Esophagus muscularis mucosa (tissue), 4 donors: ENCODE measurements at places on chromosomes 5 and 9. TPM values are rescaled to one million over a fixed set of nuclear protein-coding genes. Genes with fewer than 3 reads are reported as not detected.
A peak's percentile ranks its signal among the peaks of the same experiment; 100 is the strongest.

CER1 gene
- total RNA-seq, result not detected

CAPSL gene
- not detected for total RNA-seq

FOXD4L3 gene
- not detected for total RNA-seq

TMOD1 gene
- total RNA-seq, result 72.1 TPM

ORM2 gene
- total RNA-seq, result not detected

HOMER1 gene
- total RNA-seq, result 11.2 TPM

PRRX2 gene
- total RNA-seq, result 1.7 TPM

CSF2 gene
- total RNA-seq, result not detected

DOCK2 gene
- total RNA-seq, result 15.1 TPM

ROPN1L gene
- 1.7 TPM for total RNA-seq

SLC6A18 gene
- total RNA-seq, result not detected

EPB41L4A gene
- 33.8 TPM for total RNA-seq

IFNA13 gene
- total RNA-seq, result not detected

ADAMTS2 gene
- total RNA-seq, result 18.4 TPM

CD14 gene
- 69.1 TPM for total RNA-seq

PRDM9 gene
- total RNA-seq, result not detected

GRCh38 chr5:58046371-58046770 lies 413.5 kb downstream of the PLK2 start:
- no peak overlapping the region for H3K27ac ChIP-seq
- no peaks in the 10 kb centered on the region for H3K27me3 ChIP-seq
- H3K4me1 ChIP-seq, result no peaks in the 10 kb centered on the region
- no peak for DNase-seq

GRCh38 chr9:123550797-123551196 lies 194.8 kb downstream of the CRB2 start:
- no peaks in the 10 kb centered on the region for H3K36me3 ChIP-seq
- H3K27ac ChIP-seq, result no peak overlapping the region
- H3K4me3 ChIP-seq, result no peak overlapping the region
- H3K27me3 ChIP-seq, result no peaks in the 10 kb centered on the region
- peak; percentile 34 for DNase-seq

DNA sequence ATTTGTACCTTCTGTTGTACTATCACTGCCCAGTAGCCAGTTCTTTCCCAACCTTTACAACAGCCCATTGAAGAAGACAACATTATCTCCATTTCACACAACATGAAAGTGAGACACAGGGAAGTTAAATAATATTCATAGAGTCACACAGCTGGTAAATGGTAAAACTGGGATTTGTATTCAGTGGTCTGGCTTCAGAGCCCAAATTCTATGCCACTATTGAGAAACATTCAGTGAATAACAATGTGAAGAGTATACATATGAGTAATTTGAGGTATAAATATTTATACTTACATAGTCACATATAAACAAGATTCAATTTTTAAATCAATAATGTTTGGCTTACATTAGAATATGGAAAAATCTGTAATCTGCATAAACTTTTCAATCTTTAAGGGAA lies 13.8 kb downstream of the SMIM15 start:
- no peaks in the 10 kb centered on the region for H3K27me3 ChIP-seq
- no peaks in the 10 kb centered on the region for H3K36me3 ChIP-seq
- no peaks in the 10 kb centered on the region for H3K4me1 ChIP-seq
- no peak for DNase-seq
- no peak overlapping the region for H3K4me3 ChIP-seq

GRCh38 chr9:94971378-94972131 lies 245.1 kb downstream of the AOPEP start:
- peaks cover 17% of the 10 kb centered on the region for H3K4me1 ChIP-seq
- no peak overlapping the region for H3K27ac ChIP-seq
- H3K4me3 ChIP-seq, result no peak overlapping the region

- DNase-seq, result no peak
- no peak overlapping the region for H3K27ac ChIP-seq
- H3K27me3 ChIP-seq, result no peaks in the 10 kb centered on the region
- H3K4me3 ChIP-seq, result no peak overlapping the region
These were observed 48.3 kb upstream of the ICE1 start for GRCh38 chr5:5374009-5374715.

- H3K4me1 ChIP-seq, result no peaks in the 10 kb centered on the region
- H3K27me3 ChIP-seq, result no peaks in the 10 kb centered on the region
- H3K4me3 ChIP-seq, result no peak overlapping the region
- no peak for DNase-seq
- no peak overlapping the region for H3K27ac ChIP-seq
These were observed 914.9 kb downstream of the EFNA5 start for GRCh38 chr5:106755789-106756188.

GRCh38 chr9:119050281-119050680 lies 319.0 kb downstream of the BRINP1 start:
- H3K4me1 ChIP-seq, result peaks cover 21% of the 10 kb centered on the region
- H3K27me3 ChIP-seq, result no peaks in the 10 kb centered on the region
- no peak overlapping the region for H3K27ac ChIP-seq
- no peak for DNase-seq

DNA sequence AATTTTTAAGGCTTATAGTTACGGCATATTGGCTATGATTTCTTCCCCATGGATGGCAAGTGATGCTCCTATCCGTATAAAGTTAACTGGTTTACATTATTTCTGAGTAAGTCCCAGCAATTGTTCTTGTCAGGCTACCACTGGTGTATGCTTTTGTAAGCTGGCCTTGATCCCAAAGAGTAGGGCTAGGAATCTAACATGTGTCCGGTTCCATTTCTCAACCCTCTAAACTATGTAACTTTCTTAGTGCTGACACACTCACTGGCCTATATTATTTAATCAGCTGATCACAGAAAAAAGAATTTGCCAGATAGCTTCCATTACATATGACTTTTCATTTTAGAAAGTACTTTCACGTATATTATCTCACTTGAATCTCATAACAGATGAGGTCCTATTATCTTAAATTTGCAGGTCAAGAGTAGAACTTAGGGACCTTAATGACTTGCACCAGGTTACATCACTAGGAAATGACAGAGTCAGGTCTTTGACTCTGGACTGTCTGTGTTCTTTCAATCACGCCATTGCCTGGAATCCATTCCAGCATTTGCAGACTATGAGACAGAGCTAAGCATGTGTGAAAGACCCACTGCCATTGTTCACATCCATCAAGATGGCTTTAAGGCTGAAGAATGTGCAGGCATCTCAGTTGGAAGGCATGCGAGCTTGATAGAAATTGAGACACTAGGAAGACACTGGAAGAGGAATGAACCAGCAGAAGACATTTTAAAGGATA lies 362.9 kb downstream of the ARRDC3 start:
- H3K4me1 ChIP-seq, result no peaks in the 10 kb centered on the region
- no peak for DNase-seq
- H3K36me3 ChIP-seq, result no peaks in the 10 kb centered on the region
- H3K27me3 ChIP-seq, result no peaks in the 10 kb centered on the region
- no peak overlapping the region for H3K4me3 ChIP-seq

- H3K4me1 ChIP-seq, result no peaks in the 10 kb centered on the region
- H3K27me3 ChIP-seq, result no peaks in the 10 kb centered on the region
- H3K36me3 ChIP-seq, result no peaks in the 10 kb centered on the region
- H3K27ac ChIP-seq, result no peak overlapping the region
- no peak overlapping the region for H3K4me3 ChIP-seq
These were observed 435.7 kb downstream of the NFIB start for GRCh38 chr9:13878241-13878711.

GRCh38 chr9:25225938-25226760 lies 452.1 kb downstream of the TUSC1 start:
- H3K4me1 ChIP-seq, result no peaks in the 10 kb centered on the region
- H3K4me3 ChIP-seq, result no peak overlapping the region
- H3K27me3 ChIP-seq, result no peaks in the 10 kb centered on the region

- H3K4me3 ChIP-seq, result no peak overlapping the region
- H3K27me3 ChIP-seq, result peaks cover 11% of the 10 kb centered on the region
- no peak overlapping the region for H3K27ac ChIP-seq
These were observed 151.0 kb downstream of the CACNA1B start for GRCh38 chr9:138028596-138028995.

DNA sequence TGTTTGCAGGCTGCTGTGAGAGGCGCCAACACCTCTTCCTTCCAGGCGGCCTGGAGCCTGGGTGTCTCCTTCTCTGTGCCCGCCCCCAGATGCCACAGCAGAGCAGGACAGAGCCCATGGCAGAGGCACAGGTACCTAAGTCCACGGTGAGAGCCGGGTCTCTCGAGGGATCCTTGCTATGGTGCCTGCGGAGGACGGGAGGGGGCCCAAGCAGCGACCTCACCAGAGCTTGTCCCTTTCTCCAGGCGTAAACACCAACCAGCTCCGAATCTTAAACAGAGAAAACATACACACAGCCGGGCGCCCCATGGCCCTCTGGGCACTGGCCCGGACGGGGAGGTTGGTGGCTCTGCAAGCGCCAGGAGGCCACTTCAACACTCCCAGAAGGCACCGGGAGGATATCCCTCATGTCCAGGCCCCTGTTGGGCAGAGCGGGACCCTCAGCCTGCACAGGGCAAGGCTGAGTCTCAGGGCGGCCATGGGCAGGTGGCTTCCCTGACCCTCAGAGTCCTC lies 11.8 kb downstream of the CCDC187 start:
- DNase-seq, result no peak
- H3K4me3 ChIP-seq, result no peak overlapping the region
- H3K27me3 ChIP-seq, result peaks cover 10% of the 10 kb centered on the region
- H3K27ac ChIP-seq, result no peak overlapping the region
- H3K4me1 ChIP-seq, result no peaks in the 10 kb centered on the region
- H3K36me3 ChIP-seq, result no peaks in the 10 kb centered on the region

DNA sequence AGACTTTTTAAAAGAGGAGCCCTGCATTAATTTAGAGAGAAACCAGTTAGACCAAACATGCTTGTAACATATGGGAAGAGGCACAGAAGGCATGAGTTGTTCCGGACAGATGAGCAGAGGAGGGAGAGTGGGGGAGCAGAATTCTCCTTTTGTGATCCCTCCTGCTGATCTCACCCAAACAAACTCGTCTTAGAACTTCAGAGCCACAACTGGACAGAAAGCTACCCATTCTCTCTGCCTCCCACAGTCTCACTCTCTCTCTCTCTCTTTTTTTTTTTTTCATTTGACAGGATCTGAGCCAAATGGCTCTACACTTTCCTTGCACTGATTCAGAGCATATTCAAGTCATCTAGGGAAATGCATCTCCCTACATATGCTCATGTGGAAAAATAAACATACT lies 196.0 kb upstream of the PAPPA start:
- no peak overlapping the region for H3K4me3 ChIP-seq
- no peaks in the 10 kb centered on the region for H3K27me3 ChIP-seq
- DNase-seq, result no peak
- no peak overlapping the region for H3K27ac ChIP-seq

DNA sequence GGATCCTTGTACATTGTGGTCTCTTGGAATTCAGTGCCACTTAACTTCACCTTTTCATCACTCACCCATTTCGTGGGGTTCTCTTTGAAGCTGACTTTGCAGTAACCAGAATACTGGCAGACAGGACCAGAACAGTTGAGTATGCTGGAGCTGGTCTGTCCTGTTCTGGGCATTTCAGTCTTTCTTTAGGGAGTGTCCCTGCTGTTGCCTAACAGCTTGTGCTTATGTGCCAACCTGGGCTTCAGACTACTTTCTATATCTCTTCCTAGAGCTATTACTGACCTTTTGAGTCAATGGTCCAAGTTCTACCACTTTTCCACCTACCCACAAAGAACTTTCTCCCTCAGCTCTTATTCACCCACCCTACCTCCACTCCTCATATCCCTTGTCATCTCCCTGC lies 10.0 kb upstream of the INSL6 start:
- H3K4me1 ChIP-seq, result no peaks in the 10 kb centered on the region
- no peaks in the 10 kb centered on the region for H3K27me3 ChIP-seq
- no peak overlapping the region for H3K27ac ChIP-seq
- no peaks in the 10 kb centered on the region for H3K36me3 ChIP-seq
- no peak for DNase-seq

DNA sequence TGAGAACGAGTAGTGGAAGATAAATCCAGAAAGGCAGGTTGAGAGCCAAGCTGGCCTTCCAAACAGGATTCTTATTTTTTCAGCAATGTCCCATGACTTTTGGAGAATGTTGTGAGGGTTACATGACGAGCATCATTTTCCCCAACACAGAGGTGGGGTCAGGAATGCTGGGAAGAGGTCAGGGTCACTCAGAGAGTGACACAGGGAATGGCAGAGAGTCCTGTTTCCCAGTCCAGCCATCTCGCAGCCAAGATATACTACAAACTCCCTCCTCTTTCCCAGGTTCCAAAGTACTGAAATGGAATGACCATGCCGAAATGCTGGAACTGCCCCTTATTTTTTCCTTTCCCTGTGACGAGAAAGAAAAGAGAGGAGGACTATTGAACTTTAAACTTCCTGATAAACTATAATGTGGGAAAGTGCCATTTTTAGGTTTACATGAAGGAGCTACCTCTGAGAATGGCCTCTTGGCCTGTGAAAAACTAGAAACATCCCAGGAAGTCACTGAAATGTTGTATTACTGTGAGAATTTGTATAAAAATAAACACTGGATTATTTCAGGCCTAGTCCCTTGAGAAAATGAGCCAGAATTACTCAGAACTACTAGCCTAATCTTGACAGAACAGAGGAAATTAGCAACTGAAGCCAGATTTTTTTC lies 420.4 kb downstream of the CETN3 start:
- no peak overlapping the region for H3K4me3 ChIP-seq
- H3K4me1 ChIP-seq, result peaks cover 23% of the 10 kb centered on the region
- peak overlapping the region; percentile 33 for H3K27ac ChIP-seq

GRCh38 chr5:57298985-57299491 lies 125.2 kb downstream of the GPBP1 start:
- no peak overlapping the region for H3K27ac ChIP-seq
- DNase-seq, result peak; percentile 47
- no peaks in the 10 kb centered on the region for H3K36me3 ChIP-seq
- no peaks in the 10 kb centered on the region for H3K27me3 ChIP-seq
- H3K4me1 ChIP-seq, result peaks cover 10% of the 10 kb centered on the region

- no peaks in the 10 kb centered on the region for H3K36me3 ChIP-seq
- H3K4me3 ChIP-seq, result peak overlapping the region; percentile 56
- H3K4me1 ChIP-seq, result peaks cover 42% of the 10 kb centered on the region
- H3K27ac ChIP-seq, result peak overlapping the region; percentile 89
- DNase-seq, result no peak
- H3K27me3 ChIP-seq, result peaks cover 33% of the 10 kb centered on the region
These were observed 89.4 kb downstream of the ANXA2R start for GRCh38 chr5:42950456-42951292.

DNA sequence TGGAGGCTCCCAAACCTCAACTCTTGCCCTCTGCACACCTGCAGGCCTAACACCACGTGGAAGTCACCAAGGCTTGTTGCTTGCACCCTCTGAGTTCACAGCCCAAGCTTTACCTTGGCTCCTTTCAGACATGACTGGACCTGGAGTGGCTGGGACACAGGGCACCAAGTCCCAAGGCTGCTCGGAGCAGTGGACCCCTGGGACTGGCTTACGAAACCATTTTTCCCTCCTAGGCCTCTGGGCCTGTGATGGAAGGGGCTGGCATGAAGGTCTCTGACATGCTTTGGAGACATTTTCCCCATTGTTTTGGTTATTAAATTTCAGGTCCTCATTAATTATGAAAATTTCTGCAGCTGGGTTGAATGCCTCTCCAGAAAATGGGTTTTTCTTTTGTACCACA lies 994.4 kb upstream of the NUDT12 start:
- no peak overlapping the region for H3K27ac ChIP-seq
- H3K27me3 ChIP-seq, result no peaks in the 10 kb centered on the region
- no peaks in the 10 kb centered on the region for H3K4me1 ChIP-seq
- H3K4me3 ChIP-seq, result no peak overlapping the region

GRCh38 chr5:132012371-132013005 lies 1.0 kb upstream of the ACSL6 start:
- no peaks in the 10 kb centered on the region for H3K36me3 ChIP-seq
- H3K4me3 ChIP-seq, result peak overlapping the region; percentile 69
- no peak overlapping the region for H3K27ac ChIP-seq
- peaks cover 12% of the 10 kb centered on the region for H3K4me1 ChIP-seq
- DNase-seq, result no peak
- H3K27me3 ChIP-seq, result no peaks in the 10 kb centered on the region
